NCI-H446 treated with DMSO at 0.1 percent for 48 hours (cell line): ENCODE measurements at places on chromosomes 3 and 15.

- DNase-seq, result no peak
Observed at GRCh38 chr3:10187944-10188343, 23.2 kb downstream of the IRAK2 start.

DNA sequence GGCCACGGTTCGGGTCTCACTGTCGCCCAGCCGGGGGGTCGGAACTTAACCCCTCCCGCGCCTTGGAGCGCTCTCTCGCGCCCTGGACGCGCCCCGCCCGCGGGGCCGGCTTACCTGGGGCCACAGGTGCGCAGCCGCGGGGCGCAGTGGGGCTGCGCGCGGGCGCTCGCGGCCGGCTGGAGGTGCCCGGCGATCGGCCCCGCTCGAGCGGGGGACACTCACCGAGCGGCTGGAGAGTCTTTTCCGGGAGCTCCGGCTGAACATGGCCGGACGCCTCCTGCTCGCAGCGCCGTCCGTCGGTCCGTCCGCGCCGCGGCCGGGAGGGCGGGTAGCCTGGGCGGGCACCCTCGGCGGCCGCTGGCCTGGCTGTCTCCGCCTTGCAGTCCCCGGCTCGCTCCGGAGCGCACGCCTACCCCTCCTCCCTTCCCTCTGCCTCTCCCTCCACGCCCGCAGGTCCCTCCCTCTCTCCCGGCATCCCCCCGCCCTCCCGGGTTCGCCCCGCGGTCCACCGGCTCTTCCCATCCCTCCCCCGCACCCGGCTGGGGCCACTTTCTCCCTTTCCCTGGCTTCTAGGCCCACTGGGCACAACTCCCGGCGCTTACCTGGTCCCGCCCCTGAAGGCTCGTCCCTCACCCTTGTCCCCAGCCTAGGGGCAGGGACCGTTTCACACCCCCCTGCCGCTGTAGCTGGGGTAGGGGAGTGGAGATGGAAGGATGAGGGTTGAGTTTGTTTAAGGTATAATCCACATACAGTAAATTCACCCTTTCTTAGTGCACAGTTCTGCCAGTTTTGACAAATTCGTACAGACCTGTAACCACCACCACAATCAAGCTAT, 220.1 kb upstream of the PRICKLE2 start:
- no peak for DNase-seq

GRCh38 chr15:66459818-66460615, 37.5 kb downstream of the SNAPC5 start:
- no peak for DNase-seq

- DNase-seq, result no peak
Observed at GRCh38 chr3:149221783-149222517, at the start of gene CP. CP (minus strand) TSS chr3:149221829; CDS start chr3:149221792, 37 bp downstream.

GRCh38 chr3:38022896-38023709, 6.3 kb downstream of the PLCD1 start:
- DNase-seq, result no peak

DNA sequence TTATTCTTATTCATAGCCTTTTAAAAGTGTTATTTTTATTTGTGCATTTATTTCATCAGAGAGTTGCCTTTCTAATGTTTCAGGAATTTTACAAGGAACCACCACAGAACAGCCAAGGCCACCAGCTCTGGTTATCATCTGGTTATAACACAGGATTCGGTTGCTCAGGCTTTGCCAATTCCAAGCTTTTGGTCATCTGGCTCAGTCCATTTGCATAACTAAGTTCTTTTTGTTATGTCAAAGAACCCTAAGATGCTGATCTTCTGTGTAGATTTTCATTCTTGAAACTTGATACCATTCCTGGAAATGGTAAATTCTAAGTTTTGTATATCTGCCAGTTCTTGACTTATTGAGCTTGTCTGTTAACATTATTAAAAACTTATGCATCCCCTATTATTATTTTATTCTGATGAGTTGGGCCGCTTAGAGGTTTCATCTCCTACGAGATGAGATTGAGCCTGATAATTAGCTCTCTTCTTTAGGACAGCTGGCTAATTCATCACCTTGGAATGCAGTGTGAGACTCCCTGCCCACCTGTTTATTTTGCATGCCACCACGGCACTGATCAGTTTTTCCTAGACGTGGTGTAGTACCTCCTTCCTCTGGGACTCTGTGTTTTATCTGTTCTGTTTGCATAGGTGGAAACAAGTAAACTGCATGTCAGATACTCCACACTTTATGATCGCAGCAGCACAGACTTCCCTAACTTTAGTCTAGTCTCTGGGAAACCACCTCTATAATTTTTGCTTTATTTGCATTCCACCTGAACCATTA, 264.8 kb downstream of the SLCO3A1 start:
- no peak for DNase-seq

DNA sequence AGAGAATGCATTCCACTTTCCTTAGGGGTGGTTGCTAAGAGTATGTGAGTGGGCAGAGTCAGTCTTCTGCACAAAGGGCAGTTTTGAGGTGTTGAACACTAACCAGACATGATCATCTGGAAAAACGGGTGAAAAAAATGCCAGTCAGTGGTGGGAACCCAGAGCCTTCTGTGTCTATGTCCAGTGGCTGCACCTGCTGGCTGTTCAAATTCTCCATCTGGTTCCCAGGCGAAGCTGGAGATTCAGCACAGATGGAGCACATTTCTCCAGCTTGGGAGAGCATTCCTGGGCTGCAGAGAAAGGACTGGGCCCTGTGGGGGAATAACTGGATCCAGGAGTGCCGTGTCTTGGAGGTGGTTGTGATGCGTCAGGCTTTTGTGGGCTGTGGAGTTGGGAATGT, 74.1 kb downstream of the TRAK1 start:
- DNase-seq, result no peak

GRCh38 chr3:58249358-58250092, 11.9 kb downstream of the ABHD6 start:
- no peak for DNase-seq

GRCh38 chr15:71333136-71333700, 217.9 kb downstream of the THSD4 start:
- no peak for DNase-seq

DNA sequence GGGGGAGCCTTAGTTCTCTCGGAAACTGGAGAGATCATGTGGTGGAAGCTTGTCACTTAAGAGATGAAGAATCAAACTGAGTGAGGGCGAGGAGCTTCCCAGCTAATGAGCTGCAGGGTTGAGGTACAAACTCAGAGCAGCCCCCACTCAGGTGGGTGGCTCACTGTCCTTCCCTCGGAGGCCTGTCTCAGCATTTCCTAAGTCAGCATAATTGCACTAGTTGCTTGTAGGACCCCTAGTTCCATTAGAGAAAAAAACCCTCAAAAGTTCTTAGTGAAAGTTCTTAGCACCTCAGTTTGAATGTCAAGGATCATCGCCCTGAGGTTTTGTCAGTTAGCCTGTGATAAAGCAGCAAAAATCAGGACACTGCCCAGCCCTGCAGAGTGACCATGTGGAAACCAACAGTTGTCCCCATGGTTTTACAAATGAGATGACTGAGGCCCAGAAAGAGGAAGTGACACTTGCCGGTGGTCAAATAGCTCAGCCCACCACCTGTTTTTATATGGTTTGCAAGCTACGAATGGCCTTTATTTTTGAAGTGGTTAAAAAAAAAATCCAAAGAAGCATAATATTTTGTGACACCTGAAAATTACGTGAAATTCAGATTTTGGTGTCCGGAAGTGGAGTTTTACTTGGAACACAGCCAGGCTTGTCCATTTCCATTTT, 11.9 kb downstream of the SMAD6 start:
- DNase-seq, result no peak

DNA sequence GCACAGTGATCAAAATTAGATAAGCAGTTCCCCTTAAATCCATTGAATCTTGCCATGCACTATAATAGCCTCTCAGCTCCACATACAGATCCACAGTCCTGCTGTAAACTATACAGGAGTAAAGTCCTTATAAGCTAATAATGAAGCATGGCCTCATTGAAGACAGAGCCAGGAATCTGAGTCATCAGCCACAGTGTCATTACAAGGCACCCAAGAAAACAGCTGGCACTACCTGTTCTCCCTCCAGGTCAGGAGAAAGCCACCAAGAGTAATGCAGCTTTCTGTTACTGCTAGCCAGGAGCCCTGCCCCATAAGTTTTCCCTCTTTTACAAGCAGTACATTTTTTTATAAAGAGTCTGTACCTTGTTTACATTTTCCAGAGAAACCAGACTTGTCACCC, 27.3 kb downstream of the WDR49 start:
- no peak for DNase-seq

GRCh38 chr3:175266478-175266877, 407.3 kb downstream of the NAALADL2 start:
- DNase-seq, result no peak

DNA sequence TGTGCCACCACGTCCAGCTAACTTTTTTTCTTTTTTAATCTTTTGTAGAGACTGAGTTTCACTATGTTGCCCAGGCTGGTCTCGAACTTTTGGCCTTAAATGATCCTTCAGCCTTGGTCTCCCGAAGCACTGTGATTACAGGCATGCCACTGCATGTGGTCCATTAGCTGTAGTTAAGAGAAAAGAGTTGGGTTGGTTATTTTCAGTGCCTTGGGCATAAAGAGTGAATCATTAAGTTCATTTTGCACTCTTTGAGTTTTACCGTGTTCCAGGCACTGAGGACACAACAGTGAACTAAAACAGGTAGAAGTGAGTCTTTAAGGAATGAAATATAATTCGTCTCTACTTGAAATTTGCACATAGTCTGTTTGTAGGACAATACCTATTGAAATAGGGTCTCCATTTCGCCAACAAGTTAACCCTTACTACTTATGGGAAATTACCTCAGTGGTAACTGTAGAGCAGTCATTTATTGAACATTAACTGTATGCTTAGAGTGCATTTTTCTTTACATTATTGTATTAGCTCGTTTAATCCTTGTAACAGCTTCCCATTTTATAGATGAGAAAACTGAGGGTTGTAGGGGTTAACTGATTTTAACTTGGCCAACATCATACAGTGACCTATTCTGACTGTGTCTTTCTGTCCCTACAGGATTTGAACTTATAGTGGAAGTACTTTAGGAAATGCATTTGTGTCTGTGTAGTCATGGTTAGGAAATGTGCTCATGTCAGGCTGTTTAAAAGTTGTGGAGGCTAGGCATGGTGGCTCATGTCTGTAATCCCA, 22.7 kb upstream of the TRAK1 start:
- DNase-seq, result no peak

- DNase-seq, result peak; percentile 84
Observed at GRCh38 chr3:173217127-173217526, 76.1 kb upstream of the SPATA16 start.

- no peak for DNase-seq
Observed at GRCh38 chr3:74127256-74127655, 487.2 kb downstream of the CNTN3 start.

- no peak for DNase-seq
Observed at GRCh38 chr3:20074226-20075063, 34.2 kb downstream of the KAT2B start.

DNA sequence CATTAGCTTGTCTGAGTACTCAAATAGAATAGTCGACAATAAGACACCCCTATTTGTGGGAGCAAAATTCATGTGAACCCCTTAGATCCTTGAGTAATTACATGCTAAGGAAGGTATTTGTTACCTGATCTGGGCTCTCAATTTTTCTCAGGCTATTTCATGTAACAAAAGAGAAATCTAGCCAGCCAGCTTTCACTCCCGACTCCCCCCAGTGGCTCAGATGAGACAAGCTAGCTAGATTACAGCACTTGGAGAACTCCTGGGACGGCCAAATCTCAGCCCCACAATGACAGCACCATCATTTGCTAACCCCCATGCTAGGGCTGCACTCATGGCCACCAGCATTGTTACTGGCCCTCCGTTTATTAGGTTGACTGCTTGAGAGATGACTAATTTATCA, 41.3 kb downstream of the GLDN start:
- no peak for DNase-seq

DNA sequence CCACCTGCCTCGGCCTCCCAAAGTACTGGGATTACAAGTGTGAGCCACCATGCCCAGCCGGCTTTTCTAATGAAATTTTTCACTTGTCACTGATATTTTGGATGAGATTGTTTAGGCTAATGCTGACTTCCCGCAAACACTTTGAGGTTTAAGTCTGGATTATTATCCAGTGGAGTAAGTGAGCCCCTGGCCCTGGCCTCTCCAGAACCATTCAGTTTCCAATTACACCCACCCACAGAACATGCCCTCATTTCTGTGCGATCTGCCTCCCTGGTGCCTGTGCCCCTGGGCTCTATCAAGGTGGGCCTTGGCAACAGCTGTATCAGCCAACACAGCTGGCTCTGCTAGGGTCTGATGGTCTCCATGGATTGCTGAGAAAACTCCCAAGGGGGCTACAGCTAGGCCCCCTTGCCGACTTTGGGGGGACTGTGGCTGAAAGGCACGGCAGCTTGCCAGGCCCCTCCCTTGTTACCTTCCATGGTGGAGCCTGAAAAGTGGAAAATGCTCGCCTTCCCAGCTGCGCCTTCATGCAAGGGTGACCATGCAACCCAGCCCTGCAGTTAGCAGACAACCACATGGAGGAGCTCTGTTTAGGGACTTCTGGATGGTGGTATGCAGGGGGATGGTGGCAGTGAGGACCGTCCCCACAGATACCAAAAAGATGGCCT, 288.9 kb downstream of the FAM43A start:
- no peak for DNase-seq

DNA sequence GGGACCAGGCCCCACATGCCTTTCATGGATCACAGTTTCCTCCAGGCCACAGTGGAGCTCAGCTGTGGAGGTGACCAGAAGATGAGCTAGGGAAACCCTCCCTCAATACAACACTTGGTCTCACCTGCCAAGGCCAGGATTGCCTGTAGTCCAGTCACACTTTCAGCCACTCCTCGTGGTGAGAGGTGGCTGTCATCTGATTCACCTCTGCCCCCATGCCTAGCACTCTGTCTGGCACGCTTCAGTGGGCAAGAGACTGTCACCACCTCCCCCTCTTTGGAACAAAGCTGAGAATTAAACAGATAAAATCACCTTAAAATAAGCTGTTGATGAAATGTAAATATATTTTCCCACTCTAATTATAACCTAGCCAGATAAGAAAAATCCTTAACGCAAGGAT, 4.0 kb upstream of the IL17RD start:
- no peak for DNase-seq

- DNase-seq, result no peak
Observed at GRCh38 chr15:87038404-87038803, 958.7 kb downstream of the AGBL1 start.

- DNase-seq, result no peak
Observed at GRCh38 chr3:138457863-138458735, 23.7 kb downstream of the ESYT3 start.

- DNase-seq, result no peak
Observed at GRCh38 chr15:85555875-85556617, 175.6 kb downstream of the AKAP13 start.

- DNase-seq, result no peak
Observed at GRCh38 chr3:71050538-71051258, 532.8 kb downstream of the FOXP1 start.

GRCh38 chr3:171380711-171381425, 79.3 kb downstream of the TNIK start:
- DNase-seq, result peak; percentile 85

DNA sequence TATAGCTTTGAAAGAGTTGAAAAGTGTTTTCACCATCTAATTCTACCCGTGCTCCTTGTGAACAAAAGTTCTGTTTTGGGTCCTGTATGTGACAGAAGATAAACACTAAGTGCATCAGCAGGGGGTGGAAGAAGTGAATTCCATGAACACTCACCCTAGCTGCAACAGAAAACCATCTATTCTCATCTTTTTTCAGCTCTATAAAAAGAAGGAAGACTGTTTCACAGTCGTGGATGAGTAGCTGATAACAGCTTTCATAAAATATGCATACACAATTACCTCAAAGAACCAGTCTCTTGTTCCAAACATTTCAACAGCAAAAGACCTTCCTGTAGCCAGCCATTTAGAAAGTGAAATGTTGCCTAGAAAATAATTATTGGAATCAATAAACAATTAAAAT, 281.7 kb upstream of the RASGRP1 start:
- DNase-seq, result no peak
